ENCODE measurements at places on chromosomes 13 and 19.

DNA sequence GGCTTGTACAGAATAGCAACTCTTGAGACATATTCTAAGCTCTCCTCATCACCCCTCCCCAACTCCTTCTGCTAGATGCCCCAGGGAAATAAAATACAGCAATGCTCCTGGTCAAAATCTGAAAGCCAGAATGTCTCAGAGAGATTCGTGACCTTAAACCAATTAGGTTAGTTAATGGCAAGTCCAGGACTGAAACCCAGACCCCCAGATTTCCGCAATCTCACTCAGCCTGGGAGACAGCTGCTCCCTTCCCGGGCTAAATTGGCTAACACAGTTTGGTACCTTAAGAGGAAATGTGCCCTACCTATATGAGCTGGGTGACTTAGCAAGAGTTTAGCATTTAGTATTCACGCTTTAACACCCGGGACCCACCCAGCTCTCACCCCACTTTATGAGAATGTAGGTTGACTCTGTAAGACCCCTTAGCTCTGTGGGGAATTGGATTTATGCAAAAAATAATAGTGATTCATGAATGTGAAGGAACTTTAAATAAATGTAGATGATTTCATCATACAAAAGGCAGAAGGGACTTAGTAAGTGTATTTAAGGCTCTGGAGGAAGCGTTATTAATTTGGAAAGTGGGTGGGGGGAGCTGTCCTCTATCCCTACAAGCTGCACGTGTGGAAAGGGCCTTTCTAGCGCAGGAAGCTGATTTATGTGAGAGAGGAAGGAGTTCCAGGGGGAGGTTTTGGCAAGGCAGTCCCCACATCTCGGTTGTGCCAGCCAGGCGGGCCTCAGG, 1.1 kb downstream of the DLEU7 start:
- no peak for DNase-seq

DNA sequence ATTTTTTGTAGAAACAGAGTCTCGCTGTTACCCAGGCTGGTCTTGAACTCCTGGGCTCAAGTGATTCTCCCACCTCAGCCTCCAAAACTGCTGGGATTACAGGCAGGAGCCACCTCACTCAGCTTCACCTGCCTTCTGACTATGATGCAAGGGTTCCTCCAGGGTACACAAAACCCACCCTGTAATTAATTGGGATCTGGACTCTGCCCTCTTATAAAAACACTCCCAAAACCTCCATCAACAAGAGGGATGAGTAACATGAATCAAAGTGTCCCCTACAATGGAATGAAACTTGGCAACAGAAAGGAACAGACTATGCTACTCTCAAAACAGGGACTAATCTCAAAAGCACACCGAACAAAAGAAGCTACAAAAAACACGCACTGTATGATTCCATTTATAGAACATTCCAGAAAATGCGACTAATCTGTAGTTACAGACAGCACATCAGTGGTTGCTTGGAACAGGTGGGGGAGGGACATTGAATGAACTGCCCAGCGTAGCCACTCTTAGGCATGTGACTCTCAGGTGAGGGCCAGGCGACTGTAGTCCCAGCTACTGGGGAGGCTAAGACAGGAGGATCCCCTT, 3.2 kb upstream of the PRR36 start:
- DNase-seq: no peak

DNA sequence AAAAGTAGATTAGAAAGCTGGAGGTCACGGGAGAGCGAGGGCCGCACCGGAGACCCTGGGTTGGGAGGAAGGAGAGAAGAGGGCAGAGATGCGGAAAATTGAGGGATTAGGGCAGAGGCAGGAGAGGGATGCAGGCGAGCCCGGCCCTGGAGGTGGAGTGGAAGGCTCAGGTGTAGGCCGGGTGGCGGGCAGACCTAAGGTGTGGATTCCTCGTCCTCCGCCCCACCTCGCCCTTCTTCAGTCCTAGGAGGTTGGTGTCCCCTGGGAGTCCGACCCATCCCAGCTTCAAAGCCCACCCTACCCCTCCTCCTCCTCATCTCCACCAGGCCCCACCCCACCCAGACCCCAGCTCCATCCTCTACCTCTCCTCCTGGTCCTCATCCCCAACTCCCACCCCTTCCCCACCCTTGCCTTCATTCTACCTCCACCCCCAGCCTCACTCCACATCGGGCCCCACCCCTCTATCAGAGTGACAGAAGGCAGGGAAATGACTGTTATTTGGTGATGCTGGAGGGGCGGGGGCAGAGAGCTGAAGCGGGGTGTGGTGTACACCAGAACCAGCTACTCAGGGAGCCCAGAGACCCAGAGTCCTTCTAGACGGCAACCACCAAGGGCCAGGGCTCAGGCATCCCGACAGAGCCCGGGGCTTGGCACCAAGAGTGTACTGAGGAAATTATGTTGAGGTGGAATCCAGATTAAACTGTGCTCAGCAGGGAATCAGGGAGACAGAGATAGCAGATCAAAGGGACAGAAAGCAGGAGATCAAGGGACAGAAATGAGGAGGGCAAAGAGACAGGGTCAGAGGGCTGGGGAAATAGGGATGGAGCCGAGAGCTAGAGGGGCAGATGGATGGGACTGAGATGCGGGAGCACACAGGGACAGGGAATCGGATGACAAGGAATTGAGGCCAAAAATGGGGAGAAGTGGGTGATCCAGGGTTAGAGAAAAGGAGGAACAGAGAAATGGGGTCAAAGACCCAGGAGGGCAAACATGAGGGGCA, 6.4 kb downstream of the ERFL start:
- no peak for DNase-seq

DNA sequence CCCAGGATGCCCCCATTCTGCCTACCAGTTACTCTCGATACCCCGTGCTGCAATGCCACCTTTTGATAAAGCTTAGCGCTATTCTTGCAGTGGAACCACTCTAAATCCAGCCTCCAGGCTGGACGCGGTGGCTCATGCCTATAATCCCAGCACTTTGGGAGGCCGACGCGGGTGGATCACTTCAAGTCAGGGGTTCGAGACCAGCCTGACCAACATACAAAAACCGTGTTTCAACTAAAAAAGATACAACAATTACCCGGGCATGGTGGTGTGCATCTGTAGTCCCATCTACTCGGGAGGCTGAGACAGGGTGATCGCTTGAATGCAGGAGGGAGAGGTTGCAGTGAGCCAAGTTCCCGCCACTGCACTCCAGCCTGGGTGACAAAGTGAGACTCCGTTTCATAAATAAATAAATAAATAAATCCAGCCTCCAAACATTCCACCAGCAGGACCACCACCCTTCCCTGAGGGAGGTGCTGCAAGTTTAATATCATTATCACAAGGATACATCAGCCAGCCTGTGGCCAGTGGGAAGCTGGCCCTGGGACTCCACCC, 27.7 kb downstream of the CYP2B6 start:
- DNase-seq: no peak

DNA sequence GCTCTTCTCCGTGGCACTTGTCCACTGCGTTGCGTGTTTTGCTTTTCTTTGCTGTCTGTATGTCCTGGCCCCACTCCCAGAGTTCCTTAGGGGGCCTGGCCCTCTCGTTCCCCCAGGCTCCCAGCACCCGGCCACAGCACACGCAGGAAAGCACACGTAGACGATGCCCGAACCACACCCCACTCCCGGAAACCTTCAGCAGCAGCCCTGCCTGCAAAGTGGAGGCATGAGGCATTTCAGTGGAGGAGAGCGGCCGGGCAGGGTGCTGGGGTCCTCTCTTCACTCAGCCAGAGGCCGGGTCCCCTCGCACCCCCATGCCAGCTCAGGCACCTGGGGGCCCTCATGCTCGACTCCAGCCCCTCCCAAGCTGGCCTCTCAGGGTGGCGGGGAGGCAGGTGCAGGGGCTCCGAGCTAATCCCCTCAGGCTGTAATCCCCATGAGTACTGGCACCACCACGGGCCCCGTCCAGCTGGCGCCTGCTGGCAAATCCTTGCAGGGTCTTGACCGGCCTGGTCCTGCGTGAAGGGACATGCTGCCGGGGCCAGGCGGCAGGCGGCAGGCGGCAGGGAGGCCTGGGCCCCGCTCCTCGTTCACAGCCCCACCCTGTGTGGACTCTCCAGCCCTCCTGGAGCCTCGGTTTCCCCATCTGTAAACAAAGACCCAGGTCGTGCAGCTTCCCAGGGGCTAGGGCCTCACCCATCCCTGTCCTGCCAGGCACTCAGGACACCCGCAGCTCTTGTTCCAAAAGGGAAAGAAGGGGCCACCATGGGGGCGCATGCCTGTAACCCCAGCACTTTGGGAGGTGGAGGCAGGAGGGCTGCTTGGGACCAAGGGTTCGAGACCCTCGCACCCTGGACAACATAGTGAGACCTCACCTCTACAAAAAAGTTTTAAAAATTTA, 7.0 kb downstream of the PIP5K1C start:
- no peak for DNase-seq

GRCh38 chr13:43953370-43953769, 73.7 kb downstream of the LACC1 start:
- DNase-seq: no peak

GRCh38 chr13:108212886-108213285, 2.5 kb downstream of the LIG4 start:
- DNase-seq: no peak

GRCh38 chr19:29967623-29968022, 25.6 kb downstream of the URI1 start:
- DNase-seq: no peak

DNA sequence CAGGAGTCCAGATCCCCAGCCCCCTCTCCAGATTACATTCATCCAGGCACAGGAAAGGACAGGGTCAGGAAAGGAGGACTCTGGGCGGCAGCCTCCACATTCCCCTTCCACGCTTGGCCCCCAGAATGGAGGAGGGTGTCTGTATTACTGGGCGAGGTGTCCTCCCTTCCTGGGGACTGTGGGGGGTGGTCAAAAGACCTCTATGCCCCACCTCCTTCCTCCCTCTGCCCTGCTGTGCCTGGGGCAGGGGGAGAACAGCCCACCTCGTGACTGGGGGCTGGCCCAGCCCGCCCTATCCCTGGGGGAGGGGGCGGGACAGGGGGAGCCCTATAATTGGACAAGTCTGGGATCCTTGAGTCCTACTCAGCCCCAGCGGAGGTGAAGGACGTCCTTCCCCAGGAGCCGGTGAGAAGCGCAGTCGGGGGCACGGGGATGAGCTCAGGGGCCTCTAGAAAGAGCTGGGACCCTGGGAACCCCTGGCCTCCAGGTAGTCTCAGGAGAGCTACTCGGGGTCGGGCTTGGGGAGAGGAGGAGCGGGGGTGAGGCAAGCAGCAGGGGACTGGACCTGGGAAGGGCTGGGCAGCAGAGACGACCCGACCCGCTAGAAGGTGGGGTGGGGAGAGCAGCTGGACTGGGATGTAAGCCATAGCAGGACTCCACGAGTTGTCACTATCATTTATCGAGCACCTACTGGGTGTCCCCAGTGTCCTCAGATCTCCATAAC, at the start of gene APOE:
Gene APOE, plus strand, starts transcription at position 360 of the 724 bp plus-strand sequence. CDS start 829 bp downstream, outside the sequence.
- no peak for DNase-seq

DNA sequence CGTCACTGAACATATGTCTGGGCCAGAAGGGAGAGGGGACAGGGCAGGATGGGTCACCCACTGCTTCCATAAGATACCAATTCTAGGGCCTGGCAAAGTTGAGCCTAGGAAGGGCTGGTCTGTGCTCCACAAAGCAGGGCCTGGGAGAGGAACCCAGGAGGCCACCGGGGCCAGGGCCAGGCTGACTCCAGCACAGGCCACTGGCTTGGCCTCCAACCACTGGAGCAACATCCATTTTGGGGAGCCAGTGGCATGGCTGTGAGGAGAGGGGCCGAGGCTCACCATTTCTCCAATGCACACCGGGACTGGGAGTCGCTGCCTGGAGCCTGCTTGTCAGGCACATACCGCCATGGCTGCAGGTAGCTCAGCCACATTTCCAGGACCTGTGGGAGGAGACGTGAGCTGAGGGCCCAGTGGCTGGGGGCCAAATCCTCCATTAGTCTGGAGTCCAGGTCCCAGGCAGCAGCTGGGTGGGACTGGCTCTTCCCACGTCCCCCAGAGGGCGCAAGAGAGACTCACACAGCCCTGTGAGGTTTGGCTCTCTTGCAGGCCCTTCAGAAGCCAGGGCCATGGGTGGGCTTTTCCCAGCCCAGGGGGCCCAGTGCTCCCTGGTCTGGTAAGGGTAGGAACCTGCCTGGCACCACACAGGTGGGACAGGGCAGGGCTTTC, 27.7 kb downstream of the TUBA3C start:
- no peak for DNase-seq

GRCh38 chr19:6732803-6733337, 4.5 kb downstream of the GPR108 start:
- DNase-seq: no peak

GRCh38 chr13:111907341-111907880, 159.5 kb upstream of the SOX1 start:
- DNase-seq: no peak

DNA sequence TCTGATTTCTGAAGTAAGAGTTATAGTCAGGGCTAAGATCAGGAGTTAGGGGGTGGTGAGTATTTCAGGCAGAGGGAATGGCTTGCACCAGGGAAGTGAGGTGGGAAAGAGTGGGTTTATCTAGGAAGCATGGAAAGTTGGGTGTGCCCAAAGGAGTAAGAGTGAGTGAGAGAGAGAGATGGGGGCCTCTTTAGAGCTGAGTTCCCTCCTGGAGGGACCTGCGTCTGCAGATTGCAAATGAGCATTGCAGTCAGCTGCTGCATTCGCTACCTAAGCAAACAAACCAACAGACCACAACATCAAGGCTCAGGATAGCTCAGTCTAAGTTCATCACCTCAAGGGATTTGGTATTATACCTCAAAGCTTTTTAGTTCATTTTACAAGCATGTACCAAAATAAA, 405.8 kb downstream of the FGF9 start:
- DNase-seq: no peak

DNA sequence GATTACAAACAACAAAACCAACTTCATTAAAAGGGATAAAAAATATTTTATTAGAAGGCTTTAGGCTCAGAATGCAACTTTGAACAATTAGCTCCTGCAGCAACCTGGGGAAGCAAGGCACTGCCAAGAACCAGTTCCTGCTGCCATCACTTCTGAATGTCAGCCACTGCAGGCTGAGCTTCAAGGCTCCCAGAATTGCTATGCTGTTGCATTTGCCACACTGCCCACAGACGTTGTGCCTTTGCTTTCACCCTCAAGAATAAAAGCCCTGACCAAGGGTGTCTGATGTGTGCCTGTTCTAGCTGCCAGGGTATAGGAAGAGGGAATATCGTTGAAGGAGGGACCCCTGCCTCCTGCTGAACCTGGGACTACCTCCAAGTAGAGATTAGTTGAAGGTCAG, 238.4 kb downstream of the ITGBL1 start:
- no peak for DNase-seq

- no peak for DNase-seq
Measured at GRCh38 chr13:111006506-111007031, 91.7 kb upstream of the ANKRD10 start.

DNA sequence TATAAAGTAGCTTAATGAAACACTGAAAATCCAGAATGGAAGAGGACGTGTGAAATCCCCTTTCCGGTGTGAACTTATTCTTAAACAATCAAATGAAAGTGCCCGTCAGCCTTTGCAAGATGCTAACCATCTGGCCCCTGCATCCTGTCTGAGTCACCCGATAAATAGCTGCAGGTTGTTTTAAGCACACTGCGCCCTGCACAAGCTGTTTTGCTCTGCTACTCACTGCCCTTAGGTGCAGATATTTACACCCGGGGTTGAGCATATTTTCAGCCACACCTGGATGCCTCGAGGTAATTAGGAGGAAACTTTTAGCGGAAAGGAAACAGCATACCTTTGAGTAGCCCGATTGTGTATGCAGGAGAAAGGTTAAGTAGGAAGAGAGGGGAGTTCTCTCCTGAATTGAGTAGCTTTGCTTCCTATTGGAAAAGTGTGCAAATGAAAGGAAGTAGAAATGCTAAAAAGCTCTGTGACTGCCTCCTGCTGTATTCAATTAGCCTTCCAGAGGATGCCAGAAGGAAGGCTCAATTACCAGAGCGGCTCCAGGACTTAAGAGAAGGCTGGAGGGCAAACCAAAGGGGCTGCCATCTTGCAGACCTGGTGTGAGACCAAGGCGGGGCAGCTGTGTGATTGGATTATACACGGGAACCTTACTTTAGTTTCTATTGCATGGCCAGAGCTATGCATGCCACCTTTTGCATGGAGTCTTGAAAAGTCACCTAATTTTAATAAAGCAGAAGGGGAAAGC, 42.5 kb downstream of the IRS2 start:
- DNase-seq: no peak

Data from CD8-positive, alpha-beta T cell (primary cell).